ENCODE measurements at places on chromosomes 13 and 19.

GRCh38 chr19:15195371-15196334 lies 5.1 kb downstream of the NOTCH3 start:
- no peak for DNase-seq

DNA sequence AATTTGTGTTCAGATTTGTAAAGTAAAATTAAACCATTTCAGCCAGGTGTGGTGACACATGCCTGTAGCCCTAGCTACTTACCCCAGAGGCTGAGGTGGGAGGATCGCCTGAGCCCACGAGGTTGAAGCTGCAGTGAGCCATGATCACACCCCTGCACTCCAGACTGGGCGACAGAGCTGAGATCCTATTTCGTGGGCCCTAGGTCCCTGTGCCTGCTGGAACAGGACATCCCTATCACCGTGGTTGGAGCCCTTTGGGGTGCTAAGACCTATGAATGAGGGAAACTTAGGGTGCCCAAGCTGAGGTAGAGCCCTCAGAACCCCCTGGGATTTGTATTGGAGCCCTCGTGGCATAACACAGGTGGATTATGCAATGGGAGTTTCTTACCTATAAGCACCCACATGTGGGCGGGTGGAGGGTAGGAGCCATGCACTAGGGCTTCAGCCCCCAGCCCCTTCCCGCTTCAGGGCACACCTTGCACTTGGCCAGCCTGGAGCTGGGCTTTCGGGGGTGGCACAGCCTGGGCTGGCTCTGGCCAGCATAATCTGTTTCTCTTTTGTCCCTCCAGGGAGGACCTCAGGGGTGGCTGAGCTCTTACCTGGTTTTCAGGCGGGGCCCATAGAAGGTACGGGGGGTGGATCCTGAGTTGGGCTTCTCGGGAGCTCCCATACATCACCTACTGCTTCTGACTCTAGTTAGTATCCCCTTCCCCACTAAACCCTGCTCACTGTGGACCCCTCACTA lies 7.2 kb upstream of the USF2 start:
- no peak for DNase-seq

DNA sequence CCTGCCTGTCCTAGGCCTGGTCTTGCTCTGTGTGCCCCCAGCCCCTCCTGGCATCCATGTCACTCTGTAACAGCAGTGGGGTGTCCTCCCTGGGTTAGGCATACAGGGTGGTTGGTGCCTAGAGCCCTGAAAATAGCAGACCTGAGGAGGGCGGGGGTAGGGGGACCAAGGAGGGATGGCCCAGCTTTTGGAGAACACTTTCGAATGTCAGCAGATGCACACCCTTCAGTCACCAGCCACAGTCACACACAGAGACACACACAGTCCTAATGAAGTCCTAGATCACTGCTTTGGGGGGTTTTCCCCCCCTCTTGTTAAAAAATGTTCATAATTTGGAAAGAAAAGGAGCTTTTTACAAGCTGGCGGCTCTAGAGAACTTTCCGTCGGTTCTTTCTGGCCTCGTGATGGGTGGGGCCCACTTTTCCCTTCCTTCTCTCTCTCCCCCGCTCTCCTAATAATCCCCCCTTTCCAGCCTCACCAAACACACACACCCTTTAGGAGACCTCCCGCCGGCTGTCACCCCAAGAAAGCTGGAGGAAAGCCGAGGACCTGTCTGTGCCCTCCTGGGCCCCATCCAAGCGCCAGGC lies 47.9 kb downstream of the LYL1 start:
- DNase-seq: no peak

- no peak for DNase-seq
Observed at GRCh38 chr13:50588491-50589130, 254.9 kb downstream of the DLEU7 start.

DNA sequence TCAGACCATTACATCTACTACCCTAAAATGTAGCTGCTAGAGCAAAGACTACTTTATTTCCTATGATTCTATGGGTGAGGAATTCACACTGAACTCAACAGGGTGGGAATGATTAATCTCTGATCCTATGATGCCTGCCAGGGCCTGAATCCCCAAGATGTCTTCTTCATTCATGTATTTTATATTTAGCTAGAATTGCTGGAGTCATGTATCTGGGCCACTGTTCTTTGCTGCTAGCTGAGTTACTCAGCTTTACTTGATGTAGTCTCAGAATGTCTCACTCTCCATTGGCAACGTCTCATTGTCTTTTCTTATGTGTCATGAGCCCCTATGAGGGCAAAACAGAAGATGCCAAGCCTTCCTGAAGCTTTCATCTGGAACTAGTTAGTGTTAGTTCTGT lies 21.1 kb downstream of the ZNF582 start:
- no peak for DNase-seq

DNA sequence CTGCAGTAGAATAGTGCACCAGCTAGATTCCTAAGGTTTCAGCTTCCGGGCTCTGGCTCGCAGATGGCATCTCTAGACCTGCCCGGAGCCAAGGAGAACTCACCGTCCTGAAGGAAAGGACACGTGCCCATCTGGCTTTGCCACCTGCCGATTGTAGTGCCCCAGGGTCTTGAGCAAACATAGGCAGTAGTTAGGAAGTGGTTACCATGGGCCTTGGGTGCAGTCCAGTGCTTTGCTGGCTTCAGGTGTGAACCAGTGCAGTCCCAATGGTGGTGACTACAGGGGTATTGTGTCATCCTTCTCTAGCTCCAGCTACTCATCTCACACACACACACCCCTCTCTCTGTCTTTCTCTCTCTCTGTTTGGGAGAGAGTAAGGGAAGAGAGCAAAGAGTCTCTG lies 61.4 kb upstream of the TEX29 start:
- no peak for DNase-seq

- no peak for DNase-seq
Observed at GRCh38 chr19:50313812-50314536, 15.2 kb downstream of the KCNC3 start.

GRCh38 chr13:41960211-41960636 lies 685 bp downstream of the VWA8 start:
- no peak for DNase-seq

DNA sequence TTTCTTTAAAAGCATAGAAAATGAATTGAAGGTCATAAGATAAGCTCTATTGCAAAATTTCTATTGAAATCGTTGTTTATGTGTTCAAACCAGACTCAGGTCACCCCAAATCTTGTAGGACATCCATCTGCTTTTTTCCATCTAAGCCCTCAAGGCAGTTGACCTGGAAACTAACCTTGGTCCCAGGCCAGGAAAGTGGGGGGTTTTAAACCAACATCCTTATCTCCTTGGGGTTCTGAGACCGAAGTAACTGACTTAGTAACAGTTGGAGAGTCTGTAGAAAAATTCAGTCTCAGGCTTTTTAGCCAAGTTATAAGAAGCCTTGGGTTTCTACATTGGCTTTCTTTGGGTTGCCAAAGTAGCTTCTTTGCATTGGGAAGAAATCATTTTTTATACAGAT lies 23.4 kb downstream of the ZNF507 start:
- no peak for DNase-seq

- DNase-seq: no peak
Observed at GRCh38 chr19:33606556-33606955, 15.2 kb upstream of the CHST8 start.

DNA sequence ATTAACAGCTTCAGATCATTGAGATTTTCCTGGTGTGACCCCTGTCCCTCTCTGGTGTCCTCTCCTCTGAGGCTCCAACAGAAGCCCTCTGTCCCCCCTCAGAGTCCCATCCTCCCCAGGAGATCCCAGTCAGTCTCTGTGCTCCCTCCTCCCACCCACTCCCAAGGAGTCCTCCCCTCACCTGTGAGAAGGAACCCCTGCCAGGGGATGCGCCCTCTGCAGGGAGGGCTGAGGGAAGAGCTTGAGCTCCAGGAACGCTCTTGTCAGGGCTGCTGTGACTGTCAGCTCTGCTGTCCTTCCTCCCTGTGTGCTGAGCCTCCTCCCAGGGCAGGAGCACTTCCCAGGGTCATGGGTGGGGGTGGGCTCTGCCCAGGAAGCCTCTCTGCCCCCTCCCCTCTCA lies 33.2 kb downstream of the CEACAM8 start:
- no peak for DNase-seq

GRCh38 chr13:39144391-39144790 lies 106.1 kb downstream of the NHLRC3 start:
- no peak for DNase-seq

- DNase-seq: no peak
Observed at GRCh38 chr19:55601084-55601483, 996 bp downstream of the ZNF524 start.

DNA sequence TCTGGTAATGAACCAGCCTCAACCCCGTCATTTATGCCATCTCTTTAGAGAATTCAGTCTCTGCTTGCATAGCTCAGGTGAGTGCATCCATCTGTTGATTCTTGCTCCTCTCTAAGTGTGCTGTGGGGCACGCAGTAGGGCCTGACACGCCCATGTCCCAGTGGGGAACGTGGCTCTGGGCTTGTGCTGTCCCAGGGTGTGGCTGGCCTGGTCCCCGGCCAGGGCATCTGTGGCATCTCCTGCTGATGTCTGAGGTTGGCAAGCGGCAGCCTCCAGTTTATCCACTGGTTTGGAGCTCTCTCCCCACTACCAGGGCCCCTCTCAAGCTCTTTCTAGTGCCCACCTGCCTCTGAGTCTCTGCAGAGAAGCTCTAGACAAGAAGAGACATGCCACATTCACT lies 146.6 kb upstream of the GJB6 start:
- no peak for DNase-seq

GRCh38 chr19:44905437-44906160 lies at the start of gene APOE:
Gene APOE, plus strand, starts transcription at chr19:44905796. Its CDS starts 829 bp downstream, at chr19:44906625.
- DNase-seq: no peak

GRCh38 chr19:12194827-12195731 lies 32.2 kb downstream of the ZNF136 start:
- peak; percentile 70 for DNase-seq

GRCh38 chr19:27922970-27923369 lies 1290.0 kb downstream of the UQCRFS1 start:
- no peak for DNase-seq

- no peak for DNase-seq
Observed at GRCh38 chr13:113420833-113421600, 32.3 kb downstream of the ADPRHL1 start.

DNA sequence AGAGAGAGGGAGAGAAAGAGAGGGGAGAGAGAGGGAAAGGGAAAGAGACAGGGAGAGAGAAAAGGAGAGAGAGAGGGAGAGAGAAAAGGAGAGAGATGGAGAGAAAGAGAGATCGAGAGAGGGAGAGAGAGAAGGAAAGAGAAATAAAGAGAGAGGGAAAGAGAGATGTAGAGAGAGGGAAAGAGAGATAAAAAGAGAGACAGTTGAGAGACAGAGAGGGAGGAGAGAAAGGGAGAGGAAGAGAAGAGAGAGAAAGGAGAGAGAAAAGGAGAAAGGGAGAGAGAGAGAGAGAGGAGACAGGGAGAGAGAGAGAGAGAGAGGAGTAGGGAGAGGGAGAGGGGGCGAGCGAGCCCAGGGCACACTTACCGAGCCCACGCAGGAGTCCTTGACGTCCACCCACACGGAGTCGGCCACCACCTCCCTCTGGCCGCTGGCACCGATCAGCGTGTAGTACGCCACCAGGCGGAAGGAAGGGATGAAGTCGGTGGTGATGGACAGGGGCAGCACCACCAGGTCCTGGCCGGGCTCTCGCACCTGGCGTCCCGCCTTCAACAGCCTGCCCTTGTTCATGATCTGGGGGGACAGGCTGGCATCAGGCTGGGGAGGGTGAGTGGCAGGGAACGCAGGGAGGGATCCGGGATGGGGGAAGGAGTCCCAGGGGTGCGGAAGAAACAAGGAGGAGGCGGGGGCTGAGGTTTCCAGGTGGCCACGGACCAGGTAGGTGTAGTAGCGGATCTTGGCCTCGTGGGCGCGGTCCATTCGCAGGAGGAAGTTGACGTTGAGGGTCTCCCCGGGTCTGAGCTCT lies 10.0 kb downstream of the C3 start:
- DNase-seq: no peak

DNA sequence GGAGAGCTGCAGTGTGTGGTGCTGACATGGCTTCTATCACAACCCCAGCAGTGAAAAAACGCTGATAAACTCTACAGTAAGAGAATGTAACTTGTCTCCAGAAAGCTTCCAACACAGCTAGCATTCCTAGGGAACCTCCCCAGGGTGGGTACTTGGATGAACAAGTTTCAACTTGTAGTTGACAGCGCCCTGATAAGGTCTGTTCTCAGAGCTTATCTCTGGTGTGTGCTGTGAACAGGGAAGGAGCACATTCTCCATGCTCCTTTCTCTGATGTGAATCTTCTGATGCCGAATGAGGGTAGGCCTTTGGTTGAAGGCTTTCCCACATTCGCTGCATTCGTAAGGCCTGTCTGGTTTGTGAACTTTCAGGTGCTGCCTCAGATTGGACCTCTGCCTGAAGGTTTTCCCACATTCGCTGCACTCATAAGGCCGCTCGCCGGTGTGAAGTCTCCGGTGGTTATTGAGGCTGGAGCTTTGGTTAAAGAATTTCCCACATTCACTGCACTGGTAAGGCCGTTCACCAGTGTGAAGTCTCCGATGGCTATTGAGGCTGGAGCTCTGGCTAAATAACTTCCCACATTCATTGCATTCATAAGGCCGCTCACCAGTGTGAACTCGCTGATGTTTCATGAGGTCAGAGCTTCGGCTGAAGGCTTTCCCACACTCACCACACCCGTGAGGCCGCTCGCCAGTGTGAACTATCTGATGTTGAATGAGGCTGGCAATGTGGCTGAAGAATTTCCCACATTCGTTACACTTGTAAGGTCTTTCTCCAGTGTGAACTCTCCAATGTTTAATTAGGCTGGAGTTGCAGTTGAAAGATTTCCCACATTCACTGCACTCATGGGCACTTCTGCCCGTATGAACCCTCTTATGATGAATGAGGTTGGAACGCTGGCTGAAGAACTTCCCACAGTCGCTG lies 5.9 kb downstream of the ZNF792 start:
- DNase-seq: no peak

GRCh38 chr19:41774515-41774980 lies 19.2 kb downstream of the CEACAM6 start:
- peak; percentile 8 for DNase-seq

DNA sequence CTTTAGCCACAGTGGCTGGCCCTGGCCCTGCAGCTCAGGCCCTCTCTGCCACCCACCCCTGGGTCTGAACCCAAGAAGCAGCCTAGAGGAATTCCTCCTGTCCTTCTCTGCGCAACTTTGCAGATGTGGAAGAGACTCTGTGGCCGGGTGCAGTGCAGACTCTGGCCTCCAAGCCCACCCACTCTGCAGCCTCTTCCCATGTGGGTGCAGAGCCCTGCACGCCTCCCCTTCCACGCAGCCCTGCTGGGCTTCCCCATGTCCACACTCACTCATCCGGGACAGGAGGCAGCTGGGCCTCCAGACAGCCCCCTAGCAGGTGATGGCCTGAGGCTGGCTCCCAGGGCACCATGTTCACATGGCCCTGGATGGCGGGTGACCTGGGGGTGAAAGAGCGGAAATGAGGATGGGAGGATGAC lies 2.5 kb downstream of the TEX29 start:
- DNase-seq: no peak

GRCh38 chr19:58181902-58182576 lies 822 bp upstream of the ZNF274 start:
- peak; percentile 31 for DNase-seq

DNA sequence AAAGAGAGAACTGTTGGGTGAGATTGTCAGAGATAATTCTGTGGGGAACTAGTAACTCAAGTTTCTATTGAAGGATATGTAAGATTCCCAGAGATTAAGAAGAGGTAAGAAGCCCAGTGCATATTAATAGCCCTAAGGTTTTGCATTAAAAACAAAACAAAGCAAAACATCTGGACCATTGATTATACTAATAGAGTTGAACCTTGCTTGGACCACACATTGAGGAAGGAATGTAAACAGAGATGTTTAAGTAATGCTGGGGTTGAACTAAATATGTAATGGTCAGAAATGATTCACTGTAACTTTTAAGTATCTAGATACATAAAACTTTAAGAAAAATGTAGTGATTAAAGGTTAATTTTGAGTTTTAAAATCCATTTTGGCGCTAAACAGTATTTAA lies 1770.0 kb downstream of the PCDH9 start:
- DNase-seq: no peak

GRCh38 chr13:64551755-64552154 lies 2678.4 kb downstream of the PCDH9 start:
- DNase-seq: no peak
